ENCODE measurements at places on chromosomes 2 and 18. TPM values are rescaled to one million over a fixed set of nuclear protein-coding genes. Genes with fewer than 3 reads are reported as not detected.

GRCh38 chr18:13549880-13550232 lies 176.5 kb downstream of the FAM210A start:
- DNase-seq: no peak
- H3K27ac ChIP-seq: no peak overlapping the region
- no peaks in the 10 kb centered on the region for H3K27me3 ChIP-seq
- no peak overlapping the region for H3K4me3 ChIP-seq
- no peaks in the 10 kb centered on the region for H3K4me1 ChIP-seq
- H3K36me3 ChIP-seq: no peaks in the 10 kb centered on the region

GRCh38 chr2:81895620-81896250 lies 1591.2 kb upstream of the LRRTM1 start:
- H3K4me1 ChIP-seq: no peaks in the 10 kb centered on the region
- no peak overlapping the region for H3K27ac ChIP-seq
- no peak for DNase-seq
- no peaks in the 10 kb centered on the region for H3K36me3 ChIP-seq
- H3K27me3 ChIP-seq: no peaks in the 10 kb centered on the region

DNA sequence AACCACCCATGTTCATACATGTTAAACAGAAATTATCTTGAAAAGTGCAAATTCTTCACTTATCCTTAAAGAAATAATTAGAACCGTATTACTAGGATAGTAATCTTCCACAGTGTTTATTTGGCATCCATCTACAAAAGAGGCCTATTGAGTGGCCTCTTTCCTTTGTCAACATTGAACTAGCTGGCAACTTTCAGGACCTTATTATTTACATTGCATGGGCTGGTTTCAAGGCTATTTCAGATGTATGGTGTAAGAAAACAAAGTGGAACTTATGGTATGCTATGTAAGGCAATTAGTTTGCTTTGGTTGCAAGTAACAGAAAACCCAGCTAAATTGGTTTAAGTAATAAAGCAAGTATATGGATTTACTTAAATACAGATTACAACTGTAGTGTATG lies 324.6 kb downstream of the RBM43 start:
- H3K4me1 ChIP-seq: peaks cover 1% of the 10 kb centered on the region
- H3K27ac ChIP-seq: no peak overlapping the region
- H3K36me3 ChIP-seq: peaks cover 4% of the 10 kb centered on the region
- H3K27me3 ChIP-seq: no peaks in the 10 kb centered on the region

- no peak for DNase-seq
- no peaks in the 10 kb centered on the region for H3K36me3 ChIP-seq
- no peaks in the 10 kb centered on the region for H3K4me1 ChIP-seq
- no peaks in the 10 kb centered on the region for H3K27me3 ChIP-seq
- no peak overlapping the region for H3K4me3 ChIP-seq
Observed at GRCh38 chr18:48609114-48609513, 70.3 kb downstream of the CTIF start.

The CYS1 gene
- total RNA-seq: 0.07 TPM
